ENCODE measurements at places on chromosomes 6 and 20.
A peak's percentile ranks its signal among the peaks of the same experiment; 100 is the strongest.

DNA sequence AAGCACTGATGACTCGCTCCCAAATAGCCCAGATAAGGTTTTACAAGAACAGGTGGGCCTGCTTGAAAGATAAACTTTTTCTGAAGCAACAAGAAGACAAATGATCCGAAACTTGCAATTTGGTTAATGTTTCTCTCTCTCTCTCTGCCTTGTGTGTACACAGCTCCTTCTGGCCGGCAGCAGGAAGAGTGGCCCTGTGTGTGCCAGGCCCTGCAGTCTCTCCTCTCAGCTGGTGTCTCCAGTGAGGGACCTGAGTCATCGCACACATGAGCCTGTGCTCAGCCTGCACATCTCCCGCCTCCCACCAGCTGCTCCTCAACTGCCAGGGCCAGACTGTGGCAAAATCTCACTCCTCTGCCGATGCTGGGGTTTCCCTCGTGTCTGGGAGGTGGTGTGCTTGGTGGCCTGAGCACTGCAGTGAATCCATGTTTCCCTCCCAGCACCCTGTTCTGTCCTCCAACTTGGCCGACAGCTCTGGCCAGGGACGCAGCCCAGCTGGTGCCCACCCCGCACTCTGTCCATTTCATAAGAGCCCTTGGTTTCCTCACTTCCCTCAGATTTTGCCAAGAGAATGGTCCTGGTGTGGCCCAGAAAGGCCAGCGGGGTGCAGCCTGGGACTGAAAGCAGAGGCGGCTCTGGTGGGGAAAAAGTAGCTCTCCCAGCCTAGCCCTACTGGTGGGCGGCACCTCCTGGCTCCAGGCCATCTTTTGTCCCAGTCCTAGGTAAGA lies 49.4 kb downstream of the ERMARD start:
- peak; percentile 50 for DNase-seq

- no peak for DNase-seq
These were observed 89.0 kb upstream of the KCNK16 start for GRCh38 chr6:39411465-39411864.

GRCh38 chr6:55176958-55177357 lies 2.6 kb downstream of the HCRTR2 start:
- no peak for DNase-seq

- no peak for DNase-seq
These were observed 22.6 kb downstream of the HACE1 start for GRCh38 chr6:104837158-104837557.

GRCh38 chr6:150991487-150991886 lies 126.0 kb downstream of the MTHFD1L start:
- no peak for DNase-seq

- DNase-seq, result no peak
These were observed 243.9 kb upstream of the TENT5A start for GRCh38 chr6:81996414-81996813.

DNA sequence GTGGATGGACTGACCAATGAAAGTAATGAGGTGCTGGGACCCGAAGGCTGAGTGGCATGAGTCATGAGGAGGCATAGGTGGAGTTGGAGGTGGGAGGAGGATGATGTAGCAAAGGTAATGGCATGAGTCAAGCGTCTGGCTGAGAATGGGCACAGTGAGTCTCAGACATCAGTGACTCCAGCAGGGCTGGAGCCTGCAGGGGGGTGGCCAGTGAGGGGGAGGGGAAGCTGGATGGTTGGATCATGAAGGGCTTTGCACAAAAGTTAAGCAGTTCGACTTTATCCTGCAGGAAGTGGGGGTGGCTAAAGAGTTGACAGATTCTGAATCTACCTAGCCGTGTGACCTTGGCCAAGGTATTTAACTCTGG lies 99.0 kb upstream of the IYD start:
- DNase-seq, result no peak

GRCh38 chr6:64553249-64553786 lies 917.7 kb downstream of the PHF3 start:
- DNase-seq, result no peak

DNA sequence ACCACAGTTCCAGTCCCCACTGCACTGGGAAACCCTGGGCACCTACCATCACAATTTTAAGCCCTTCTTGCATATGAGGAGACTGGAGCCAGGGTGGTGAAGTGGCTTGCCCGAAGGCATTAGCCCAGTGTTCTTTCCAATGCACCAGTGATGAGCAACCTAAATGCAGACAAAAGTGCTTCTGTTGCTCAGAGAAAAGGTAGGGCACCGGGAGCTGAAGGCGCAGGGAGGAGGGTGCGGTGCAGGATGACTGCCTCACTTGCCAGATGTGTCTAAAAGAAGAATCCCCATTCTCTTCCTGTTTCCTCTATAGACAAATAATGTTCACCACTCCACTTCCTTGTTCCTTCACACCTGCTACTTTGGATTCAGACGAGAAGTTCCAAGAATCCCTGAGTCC lies 86.5 kb downstream of the QRSL1 start:
- DNase-seq, result no peak

DNA sequence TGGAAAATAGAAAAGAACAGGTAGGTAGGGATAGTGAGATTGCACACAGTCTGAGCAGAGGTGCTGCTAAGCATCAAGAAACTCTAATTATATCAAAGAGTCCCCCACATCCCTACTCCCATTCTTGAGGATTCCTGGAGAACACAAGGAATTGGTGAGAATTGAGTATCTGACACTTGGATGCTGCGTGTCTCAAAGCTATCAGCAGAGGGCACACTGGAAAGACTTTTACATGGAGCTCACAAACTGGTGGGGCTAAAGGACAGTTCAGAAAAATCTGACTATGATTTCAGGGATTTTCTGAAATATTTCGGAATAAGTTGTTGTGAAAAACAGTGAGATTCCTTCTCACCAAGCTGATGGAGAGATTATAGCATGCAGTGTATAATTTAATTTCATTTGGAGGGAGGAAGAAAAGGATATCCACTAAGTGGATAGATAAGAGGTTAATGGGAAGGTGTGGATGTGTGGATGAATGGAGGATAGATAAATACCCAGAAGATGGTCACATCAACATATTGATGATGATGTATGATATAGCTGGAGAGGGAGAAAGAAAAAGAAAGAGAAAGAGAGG lies 215.4 kb upstream of the DEFB112 start:
- DNase-seq, result no peak

DNA sequence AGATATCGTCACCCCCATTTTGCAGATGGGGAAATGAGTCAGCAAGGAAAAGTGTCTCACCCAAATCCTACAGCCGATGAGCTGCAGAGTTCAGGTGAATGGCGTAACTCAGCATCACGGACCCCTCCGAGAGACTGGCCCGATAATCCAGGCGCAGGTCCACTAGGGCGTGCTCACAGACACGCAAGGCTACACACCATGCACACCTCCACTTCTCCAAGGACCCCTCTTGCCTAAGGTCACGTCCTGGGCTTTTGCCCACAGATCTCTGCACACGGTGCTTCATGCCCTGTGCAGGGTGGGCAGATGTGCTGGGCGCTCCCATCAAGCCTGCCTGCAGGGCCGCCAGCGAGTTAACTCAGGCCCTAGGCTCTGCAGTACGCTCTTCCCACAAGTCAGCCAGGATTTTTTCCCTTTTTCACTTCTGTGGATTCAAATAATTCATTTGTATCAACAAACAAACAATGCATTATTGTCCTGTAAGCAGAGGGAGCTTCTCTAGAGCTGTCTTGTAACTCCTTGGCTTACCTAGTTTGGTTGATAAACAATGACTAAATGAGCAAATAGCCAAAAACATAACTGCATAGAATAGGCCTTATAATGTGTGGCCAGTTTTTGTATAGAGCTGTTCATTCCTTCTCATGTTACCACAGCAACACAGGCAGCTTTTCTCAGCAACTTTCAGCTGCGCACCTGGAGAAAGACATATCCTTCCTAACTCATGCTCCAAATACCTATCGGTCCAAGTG lies 139.1 kb downstream of the AGPAT4 start:
- DNase-seq, result no peak

- DNase-seq, result no peak
These were observed 146.2 kb downstream of the COL21A1 start for GRCh38 chr6:56101141-56101553.

DNA sequence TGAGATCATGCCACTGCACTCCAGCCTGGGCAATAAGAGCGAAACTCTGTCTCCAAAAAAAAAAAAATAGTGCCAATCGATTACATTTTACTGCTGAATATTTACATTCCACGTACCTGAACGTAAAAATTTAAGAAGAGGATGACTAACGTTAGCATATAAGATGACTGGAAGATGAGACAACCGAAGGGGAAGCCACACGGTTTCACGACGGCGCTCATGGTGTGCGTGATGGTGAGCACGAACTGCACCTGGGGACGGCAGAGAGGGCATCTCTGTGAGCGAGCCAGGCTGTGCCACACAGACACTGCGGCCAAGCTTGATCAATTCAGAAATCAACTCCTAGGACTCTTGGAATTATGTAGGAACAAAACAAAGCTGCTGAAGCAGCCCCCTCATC lies 54.5 kb downstream of the ELOVL2 start:
- no peak for DNase-seq

- DNase-seq, result no peak
These were observed 5.6 kb downstream of the CD93 start for GRCh38 chr20:23080521-23080920.

DNA sequence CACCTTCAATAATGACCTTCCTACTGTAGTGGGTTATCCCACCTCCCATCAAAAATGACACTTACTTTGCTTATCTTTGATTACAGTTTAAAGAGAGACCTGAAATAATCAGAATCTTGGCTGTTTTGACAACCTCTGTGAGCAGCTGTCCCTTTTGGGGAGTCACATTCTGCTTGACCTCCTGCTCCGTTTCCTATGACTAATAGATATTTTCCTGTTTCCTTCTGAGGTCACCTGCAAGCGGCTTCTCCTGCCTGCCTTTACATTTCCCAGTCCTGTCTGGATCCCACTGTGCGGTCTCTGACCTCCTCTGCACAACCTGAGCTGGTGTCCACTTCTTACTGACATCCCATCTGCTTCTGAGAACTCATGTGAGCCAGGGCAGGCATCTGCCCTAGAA lies 54.2 kb downstream of the TRAM2 start:
- no peak for DNase-seq

DNA sequence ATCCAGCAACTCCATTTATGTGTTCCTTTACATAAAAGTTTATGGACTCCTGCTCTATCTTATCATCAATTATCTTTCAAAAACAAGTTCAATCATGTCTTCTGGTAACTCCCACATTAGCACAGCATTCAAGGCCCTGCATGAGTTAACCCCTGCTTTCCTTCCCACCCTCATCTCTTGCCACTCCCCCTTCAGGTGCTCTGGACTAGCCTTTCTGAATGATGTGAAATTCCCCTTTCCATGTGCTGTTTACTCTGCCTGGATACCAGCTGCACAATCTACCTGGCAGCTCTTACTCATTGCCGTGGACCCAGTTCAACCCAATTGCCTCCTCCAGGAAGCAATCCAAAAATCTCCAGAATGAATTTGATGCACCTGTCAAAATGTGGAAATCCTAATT lies 11.9 kb downstream of the ADGRF4 start:
- DNase-seq, result no peak

DNA sequence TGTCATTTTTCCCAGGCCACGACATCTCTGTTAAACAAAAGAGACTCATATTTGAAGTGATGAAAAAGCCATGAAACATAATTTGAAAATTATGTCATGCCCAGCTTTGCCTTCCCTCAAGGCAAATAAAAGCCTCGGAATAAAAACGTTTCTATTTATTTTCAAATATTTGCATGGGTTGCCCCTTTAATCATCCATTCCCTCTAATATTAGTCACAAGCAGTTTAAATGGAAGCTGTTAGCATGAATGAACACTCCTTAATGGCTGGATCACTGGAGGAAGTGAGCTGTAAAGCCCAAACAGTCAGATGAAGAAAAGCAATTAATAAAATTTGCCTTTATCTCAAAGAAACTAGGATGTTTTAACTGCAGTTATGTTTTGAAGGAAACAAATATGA lies 69.3 kb upstream of the STMND1 start:
- DNase-seq, result no peak
